Heart left ventricle (tissue), 16 donors: ENCODE measurements at places on chromosomes 12 and 14.

GRCh38 chr12:92828565-92828964, 100.5 kb downstream of the EEA1 start:
- no peak for DNase-seq

DNA sequence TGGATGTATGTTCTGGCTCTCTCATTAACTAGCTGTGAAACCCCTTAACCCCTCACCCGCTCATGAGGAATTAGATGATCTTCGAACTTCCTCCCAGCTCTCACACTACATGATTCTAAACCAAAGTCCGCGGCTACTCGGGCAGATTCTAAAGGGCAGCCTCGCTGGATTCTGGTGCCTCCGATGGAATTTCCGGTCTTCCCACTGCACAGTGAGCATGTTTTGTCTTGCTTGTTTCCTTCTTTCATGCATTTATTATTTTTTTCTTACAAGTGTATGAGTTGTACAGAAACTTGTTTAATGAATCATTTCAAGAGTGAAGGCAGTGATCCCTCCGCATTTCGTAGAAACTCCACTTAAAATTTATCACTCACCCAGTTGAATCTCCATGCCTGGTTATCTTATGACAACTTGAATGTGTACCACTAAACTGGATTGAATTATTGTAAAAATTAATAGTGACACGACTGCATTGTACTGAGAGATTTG, 4.5 kb upstream of the HCAR3 start:
- no peak for DNase-seq

- DNase-seq, result no peak
These were observed 1.3 kb downstream of the FGD6 start for GRCh38 chr12:95215949-95216348.

DNA sequence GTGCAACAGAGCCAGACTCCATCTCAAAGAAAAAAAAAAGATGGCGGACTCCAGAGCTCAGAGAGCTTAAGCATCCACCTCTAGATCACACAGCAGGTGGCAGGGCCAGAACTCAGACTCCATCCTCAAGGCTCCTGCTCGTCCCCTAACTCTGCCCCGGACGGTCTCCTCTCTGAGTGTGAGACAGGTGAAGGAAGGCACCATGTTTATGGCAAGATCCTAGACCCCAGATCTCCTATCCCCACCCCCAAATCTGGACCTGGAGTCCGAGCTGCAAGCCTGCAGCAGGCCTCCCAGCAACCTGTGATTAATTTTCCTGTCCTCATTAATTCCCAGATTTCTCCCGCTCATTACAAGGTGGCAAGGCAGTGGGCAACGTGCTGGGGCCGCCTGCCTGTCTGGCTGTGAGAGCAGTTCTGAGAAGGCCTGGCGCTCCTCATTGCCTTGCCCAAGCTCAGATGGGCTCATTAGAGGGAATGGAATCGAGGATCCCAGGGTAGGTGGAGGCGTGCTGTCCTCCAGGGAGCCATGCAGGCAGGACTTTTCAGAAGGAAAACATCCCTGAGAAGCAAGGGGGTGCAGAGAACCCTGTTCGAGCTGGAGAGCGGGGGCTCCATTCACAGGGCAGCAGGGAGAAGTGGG, 296.6 kb upstream of the RTL1 start:
- DNase-seq, result no peak

- DNase-seq, result no peak
These were observed 296.6 kb downstream of the ADGRD1 start for GRCh38 chr12:131250028-131250950.

DNA sequence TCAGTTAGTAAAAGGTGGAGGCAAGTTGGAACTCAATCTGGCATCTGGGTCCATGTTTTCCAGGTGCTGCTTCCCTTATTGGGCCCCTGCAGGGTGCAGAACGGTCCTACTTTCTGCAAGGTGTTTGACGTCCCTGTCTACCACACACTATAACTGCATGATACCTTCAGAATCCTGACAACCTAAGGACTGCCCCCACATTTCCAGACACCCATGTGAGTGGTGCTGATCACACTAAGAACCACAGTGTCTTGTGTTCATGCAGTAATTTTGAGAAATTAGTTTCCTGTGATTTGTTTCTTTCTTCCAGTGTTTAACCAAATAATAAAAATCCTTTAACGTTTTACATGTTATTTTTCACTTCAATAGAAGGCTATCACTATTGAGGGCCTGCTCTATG, 121.1 kb upstream of the MDM1 start:
- no peak for DNase-seq

DNA sequence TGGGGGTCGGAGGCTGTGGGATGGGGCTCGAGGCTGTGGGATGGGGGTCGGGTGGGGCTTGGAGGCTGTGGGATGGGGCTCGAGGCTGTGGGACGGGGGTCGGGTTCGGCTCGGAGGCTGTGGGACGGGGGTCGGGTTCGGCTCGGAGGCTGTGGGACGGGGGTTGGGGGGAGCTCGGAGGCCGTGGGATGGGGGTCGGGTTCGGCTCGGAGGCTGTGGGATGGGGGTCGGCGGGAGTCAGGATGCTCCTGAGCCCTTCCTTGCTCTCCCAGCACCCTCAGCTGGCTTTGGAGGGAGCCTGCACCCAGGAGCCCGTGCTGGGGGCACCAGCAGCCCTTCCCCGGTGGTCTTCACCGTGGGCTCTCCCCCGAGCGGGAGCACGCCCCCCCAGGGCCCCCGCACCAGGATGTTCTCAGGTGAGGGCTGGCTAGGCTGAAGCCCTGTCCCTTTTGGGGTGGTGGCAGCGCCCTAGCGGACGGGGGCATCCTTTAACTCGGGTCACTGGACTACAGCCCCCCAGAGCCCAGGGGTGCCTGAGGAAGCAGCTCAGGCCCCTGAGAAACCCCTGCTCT, 11.9 kb upstream of the PUS1 start:
- DNase-seq, result no peak

DNA sequence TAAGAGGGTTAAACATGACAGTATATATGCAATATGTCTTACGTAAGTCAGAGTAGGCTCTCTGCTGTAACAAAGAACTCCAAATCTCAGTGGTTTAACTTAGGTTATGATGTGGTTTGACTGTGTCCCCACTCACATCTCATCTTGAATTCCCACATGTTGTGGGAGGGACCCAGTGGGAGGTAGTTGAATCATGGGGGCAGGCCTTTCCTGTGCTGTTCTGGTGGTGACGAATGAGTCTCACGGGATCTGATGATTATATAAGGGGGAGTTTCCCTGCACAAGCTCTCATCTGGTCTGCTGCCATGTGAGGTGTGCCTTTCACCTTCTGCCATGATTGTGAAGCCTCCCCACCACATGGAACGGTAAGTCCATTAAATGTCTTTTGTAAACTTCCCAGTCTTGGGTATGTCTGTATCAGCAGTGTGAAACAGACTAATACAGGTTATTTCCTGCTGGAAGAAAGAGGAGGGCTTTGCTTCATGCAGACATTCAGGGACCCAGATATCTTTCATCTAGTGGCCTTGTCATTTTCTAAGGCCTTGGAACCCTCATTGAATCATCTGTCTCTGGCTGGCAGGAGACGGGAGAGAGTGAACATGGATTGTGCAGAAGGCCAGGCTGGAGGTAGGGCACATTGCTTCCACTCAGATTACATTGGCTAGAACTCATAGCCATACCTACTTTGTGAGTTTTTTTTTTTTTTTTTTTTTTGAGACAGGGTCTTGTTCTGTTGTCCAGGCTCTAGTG, 96.1 kb downstream of the CRADD start:
- DNase-seq, result peak; percentile 33

DNA sequence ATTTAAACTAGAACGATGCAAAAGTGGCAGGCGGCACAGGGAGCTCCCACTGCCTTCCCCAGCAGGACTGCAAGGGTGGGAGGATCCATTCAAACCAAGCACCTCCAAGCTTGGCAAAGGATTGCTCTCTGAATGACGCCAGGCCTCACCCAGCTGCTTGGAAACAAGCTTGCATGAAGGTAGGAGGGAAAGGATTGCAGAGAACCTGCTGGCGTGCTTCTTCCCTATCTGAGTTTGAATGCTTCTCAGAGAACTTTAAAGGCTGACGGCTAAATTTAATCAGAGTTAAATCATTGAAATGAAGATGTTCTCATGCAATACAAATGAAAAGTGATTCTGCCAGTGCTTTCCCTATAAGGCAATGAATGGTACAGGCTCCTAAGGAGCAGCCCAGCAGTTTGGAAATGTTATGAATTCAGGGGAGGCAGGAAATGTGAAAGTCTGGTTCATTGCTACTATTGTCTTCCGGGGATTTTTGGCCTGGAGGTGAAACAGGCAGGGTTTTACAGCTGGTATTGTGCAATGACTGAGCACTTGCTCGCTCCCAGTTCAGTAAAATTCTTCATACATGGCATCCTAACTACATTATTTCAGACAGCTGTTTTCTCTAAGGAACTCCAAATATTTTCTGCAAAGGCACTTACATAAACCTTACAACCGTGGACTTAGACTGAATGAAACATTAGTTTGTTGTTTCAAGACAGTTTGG, 31.9 kb upstream of the DUSP6 start:
- DNase-seq, result peak; percentile 58

- no peak for DNase-seq
These were observed 3.2 kb upstream of the KRT7 start for GRCh38 chr12:52229836-52230343.

GRCh38 chr12:29164477-29165393, 15.7 kb downstream of the FAR2 start:
- DNase-seq, result no peak

DNA sequence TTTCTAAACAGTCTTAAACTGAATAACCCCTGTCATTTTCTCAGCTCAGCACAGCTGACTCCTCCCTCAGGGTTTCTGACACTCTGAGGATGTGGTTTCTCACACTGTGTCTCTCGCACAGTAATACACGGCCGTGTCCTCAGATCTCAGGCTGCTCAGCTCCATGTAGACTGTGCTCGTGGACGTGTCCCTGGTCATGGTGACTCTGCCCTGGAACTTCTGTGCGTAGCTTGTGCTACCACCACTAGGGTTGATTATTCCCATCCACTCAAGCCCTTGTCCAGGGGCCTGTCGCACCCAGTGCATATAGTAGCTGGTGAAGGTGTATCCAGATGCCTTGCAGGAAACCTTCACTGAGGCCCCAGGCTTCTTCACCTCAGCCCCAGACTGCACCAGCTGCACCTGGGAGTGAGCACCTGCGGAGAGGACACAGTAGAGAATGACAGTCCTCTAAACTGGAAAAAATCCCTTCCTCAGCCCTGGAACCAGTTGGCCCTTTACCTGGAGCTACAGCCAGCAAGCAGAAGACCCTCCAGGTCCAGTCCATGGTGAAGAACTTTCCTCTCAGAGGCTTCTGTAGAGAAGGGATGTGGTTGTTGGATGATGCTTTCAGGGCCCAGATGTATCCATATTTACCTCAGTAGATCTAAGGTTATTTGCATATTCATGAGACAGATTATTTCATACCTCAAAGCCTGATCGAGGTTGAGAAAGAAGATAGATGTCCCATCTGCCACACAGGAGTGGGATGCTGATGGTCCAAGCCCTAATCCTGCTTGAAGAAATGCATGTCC, 984.8 kb downstream of the TMEM121 start:
- DNase-seq, result no peak

- DNase-seq, result no peak
These were observed 60.0 kb downstream of the GALNT9 start for GRCh38 chr12:132269271-132269968.

DNA sequence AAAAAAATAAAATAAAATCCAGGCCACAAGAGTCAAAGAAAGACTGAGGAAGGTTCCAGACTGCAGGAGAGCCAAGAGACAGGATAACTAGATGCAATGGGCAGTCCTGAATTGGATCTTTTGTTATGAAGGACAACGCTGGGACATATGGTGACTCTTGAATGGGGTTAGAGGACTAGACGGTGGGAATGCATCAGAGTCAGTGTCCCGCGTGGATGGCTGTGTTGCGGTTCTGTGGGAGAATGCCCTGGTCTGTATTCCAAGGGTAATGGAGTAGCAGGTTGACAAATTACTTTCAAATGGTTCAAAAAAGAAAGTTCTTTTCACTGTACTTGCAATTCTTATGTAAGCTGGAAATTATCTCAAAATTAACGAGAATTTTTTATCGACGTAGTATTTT, 20.1 kb downstream of the SSH1 start:
- DNase-seq, result no peak

DNA sequence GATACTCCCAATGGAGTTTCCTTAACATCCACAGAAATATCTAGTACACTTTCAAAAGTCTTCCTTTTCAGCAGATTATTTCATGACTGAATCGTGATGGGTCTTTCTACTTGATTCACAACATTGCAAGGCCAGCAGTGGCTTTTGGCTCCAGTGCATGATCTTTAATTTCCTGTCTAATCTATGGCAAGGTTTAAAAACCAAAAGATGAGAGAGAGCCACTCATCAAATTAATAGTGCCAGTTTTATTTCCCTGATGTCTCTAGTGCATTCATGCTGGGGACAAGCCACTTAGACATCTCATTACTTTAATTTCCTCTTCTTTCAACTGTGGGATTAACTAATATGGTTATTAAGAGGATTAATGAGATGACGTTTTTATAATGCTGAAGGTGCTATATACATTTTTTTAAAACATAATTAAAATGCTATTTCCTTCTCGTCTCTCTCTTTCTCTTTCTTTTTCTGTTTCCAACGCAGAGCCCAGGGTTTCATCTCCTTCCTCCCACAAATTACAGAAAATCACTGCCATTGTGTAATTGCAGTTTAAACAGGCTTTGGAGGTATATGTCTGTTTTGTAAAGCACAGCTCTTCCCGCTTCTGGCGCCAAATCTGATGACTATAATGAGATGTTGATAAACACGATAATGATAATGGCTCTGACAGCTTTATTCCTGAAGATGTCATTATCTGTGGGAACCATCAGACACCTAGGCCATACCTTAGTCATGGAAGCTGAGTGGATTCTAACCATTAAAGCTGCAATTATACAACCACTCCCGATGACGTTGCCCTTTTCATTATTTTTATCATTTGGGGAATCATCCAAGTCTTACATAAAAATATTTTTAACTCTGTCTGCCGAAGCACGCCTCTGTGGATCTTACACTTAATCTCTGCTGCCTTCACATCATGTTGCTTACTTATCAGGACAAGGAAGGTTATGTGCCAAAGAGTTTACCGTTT, 103.1 kb upstream of the PPM1H start:
- DNase-seq, result no peak

- peak; percentile 31 for DNase-seq
These were observed 1.2 kb downstream of the PITPNM2 start for GRCh38 chr12:123149501-123150274.

DNA sequence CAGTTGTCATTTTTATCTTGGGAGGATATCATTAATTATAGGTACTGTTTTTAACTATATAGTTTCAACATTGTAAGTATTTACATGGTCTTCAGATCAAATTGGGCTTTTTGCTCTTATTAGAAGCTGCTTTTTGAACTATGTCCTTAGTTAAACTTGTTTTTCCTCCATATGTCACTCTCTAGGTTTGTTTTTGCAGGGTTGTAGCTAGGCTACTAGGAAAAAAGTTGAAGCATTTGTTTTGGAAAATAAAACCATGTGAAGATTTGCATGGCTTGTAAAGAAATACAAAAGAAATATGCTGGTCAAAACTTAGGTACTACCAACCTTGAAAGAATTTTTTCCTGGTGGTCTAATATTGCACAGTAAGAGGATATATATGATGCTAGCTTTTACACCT, 3.4 kb downstream of the ARID2 start:
- DNase-seq, result no peak

DNA sequence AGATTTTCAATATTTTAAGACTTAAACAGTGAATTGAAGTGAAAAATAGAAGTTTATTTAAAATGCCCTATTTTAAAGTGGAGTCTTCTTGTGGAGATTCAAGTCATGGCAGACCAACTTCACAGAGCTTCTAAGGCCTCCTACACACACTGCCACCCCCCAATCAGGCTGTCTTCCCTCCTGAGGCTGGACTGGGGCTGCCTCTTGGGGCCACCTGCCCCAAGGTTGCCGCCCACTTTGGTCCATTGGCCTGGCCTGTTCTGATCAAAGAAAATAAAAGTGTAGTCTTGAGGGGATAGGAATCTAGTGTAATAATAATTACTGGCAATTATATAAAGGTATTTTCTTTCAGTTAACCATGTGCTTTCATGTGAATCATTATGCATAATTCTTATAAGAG, 1.3 kb downstream of the GOLT1B start:
- DNase-seq, result no peak
